ENCODE measurements at places on chromosomes 4 and X.

- no peak for DNase-seq
These were observed 681.5 kb upstream of the EPHA5 start for GRCh38 chr4:66351761-66352160.

- no peak for DNase-seq
These were observed 4.9 kb upstream of the TLR10 start for GRCh38 chr4:38787693-38788092.

DNA sequence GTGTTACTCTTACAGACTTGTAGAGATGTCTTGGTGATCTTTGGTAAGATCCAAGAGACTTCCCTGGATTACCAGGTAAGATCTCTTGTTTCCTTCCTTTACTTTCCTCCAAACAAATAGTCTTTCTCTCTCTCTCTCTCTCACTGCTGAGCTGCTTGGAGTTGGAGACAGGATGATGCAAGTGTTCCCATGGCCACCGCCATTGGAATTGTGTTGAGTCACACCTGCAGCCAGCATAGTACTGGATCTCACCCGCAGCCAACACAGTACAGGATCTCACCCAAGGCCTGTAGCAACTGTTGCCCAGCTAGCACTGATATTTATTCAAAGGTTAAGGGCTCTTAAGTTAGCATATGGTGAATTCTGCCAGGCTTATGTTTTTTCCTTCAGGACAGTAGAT lies 1080.9 kb downstream of the FAT4 start:
- DNase-seq, result no peak

DNA sequence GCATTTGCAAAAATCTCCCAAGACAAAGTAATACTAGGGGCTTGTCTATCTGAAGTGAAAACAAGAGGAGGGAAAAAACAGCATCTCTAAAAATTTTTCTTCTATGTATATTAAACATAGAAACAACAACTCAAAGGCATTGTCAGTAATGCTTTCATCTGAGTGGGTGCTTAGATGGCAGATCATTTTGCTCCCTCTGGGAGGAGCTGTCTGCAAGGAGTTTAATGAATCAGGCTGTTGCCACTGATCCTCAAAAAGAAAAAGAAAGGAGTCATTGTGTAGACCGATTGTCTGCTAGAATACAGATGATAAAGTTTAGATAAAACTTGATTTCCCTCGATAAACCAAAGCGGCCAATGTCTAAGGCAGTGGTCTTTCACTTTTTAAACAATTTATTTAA lies 49.7 kb upstream of the KLHL8 start:
- no peak for DNase-seq

DNA sequence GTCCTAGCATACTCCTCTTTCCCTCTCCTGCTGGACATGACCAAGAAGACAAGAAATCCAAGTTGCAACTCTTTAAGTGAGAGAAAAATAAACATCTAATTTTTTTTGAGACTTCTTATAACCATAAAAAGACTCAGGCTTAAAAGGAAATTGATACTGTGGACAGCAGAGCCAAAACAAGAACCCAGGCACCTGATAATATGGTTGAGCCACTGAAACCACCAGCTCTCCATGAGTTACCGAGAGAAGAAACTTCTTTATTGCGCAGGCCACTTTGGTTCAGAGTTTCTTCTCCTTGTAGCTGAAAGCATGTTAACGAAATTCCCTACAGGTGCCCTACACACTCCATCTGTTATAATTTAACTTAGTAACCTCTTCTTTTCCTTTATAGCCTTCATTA lies 11.3 kb upstream of the SPCS3 start:
- no peak for DNase-seq

DNA sequence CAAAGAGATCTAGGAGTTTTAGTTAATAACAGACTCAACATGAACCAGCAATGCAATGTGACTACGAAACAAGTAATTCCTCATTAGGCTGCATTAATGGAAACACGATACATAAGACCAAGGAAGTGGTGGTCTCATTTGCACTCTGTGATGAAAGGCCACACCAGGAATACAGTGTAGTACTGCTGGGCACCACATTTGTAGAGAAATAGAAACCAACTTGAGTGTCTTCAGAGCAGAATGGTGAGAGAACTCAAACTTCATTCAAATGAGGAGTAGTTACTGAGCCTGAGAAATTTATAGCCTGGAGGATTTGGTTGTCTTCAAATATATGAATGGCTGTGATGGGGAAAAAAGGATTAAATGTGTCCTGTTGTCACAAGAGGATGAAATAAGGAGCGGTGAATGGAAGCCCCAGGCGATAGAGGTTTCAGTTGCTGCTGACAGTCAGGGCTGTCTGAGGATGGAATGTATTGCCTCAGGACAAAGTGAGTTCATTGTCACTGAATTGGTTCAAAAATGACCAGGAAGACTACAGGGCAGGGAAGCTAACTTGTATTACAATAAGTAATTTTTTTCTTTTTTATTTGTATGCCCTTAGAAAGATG lies 50.9 kb downstream of the NFKB1 start:
- no peak for DNase-seq

DNA sequence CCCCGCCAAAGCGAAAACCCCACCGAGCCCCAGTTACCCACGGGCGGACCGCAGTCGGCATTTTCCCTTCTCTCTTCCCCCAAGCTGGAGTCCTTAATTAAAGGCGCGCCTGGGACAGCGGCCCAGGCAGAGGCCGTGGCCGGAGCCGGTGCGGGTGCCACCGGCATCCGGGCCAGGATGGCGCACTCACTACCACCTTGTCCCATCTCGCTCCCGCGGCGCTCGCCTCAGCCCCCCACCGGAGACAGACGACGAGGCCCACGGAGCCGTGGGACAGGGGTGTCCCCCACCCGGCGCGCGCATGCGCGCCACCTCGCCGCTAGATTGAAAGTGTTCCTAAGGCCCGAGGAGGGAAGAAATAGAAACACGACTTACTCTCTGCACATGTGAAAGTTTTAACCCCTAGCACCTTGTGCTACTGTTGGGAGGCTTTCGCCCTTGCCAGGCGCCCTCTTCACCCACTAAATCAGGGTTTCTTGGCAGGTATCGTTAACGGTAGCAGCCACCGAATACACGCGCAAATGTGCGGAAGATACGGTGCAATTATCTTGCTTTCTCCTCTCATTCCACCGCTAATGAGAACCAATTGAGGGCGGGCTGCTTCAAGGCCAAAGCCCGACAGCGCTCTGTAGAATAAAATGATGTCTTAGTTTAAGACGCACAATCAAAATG lies 64.3 kb upstream of the CCDC160 start:
- DNase-seq, result no peak

GRCh38 chr4:153204728-153205648 lies 745 bp downstream of the TRIM2 start:
- DNase-seq, result no peak
